ENCODE measurements at places on chromosomes 2 and 18.

- DNase-seq: no peak
Observed at GRCh38 chr2:241551998-241552737, 6.4 kb upstream of the BOK start.

DNA sequence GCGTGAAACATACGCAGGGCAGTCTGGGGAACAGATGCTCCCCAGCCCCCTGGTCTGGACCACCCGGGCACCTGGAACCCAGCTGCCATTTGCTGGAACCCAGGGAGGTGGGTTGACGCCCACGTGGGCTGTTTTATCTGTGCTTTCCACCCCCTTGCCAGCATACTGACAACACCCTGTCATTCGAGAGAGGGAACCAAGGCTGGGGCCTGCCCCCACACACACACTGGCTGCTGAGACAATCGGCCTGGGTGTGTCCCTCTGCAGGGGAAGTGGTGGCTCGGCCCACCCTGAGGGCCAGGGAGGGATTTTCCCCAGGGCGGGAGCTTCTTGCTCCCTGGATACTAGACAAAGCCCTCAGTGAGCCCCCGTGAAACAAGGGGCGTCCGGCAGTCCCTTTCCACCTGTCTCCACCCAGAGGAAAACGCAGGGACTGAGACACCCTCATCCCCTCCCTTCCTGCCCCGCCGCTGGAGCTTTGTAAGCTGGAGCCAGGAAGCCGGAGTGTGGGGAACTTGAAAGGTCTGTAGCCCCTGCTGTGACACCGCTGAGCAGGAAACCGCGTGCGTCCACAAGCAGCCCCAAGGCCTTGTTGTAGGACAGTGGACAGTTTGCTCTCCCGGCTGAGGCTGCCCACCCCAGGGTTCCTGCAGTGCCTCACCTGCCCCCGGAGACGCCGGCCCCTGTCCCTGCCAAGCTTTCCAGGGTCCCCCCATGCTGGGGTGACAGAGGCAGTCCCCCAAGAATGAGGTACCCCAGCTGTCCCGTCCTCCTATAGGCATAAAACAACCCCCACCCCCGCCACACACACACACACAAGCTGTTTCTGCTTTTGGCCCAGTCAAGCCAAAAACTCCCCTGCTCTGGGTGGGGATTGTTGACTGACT lies 14.1 kb upstream of the KLF11 start:
- DNase-seq: no peak

- no peak for DNase-seq
Observed at GRCh38 chr2:86241611-86242010, 42.4 kb downstream of the MRPL35 start.

GRCh38 chr18:45324495-45325113 lies 290.7 kb upstream of the SLC14A2 start:
- DNase-seq: peak; percentile 27

GRCh38 chr2:223530811-223531210 lies 71.3 kb downstream of the SCG2 start:
- DNase-seq: no peak
